Testis (tissue), 5 donors: ENCODE measurements at places on chromosomes 2 and 18. TPM values are rescaled to one million over a fixed set of nuclear protein-coding genes. Genes with fewer than 3 reads are reported as not detected.

- no peaks in the 10 kb centered on the region for H3K36me3 ChIP-seq
- no peak overlapping the region for H3K4me3 ChIP-seq
- peaks cover 12% of the 10 kb centered on the region for H3K4me1 ChIP-seq
- DNase-seq = no peak
- H3K27me3 ChIP-seq = no peaks in the 10 kb centered on the region
Measured at GRCh38 chr2:26691881-26692278, 642 bp upstream of the KCNK3 start.

GRCh38 chr2:1736997-1737480, 7.3 kb downstream of the PXDN start:
- no peaks in the 10 kb centered on the region for H3K36me3 ChIP-seq
- no peaks in the 10 kb centered on the region for H3K4me1 ChIP-seq
- H3K27me3 ChIP-seq = no peaks in the 10 kb centered on the region
- peak; percentile 4 for DNase-seq
- no peak overlapping the region for H3K4me3 ChIP-seq

- H3K27me3 ChIP-seq = no peaks in the 10 kb centered on the region
- no peaks in the 10 kb centered on the region for H3K4me1 ChIP-seq
- no peak overlapping the region for H3K27ac ChIP-seq
- H3K4me3 ChIP-seq = no peak overlapping the region
- DNase-seq = no peak
- no peaks in the 10 kb centered on the region for H3K36me3 ChIP-seq
Measured at GRCh38 chr2:144003460-144004075, 516.4 kb downstream of the ZEB2 start.

DNA sequence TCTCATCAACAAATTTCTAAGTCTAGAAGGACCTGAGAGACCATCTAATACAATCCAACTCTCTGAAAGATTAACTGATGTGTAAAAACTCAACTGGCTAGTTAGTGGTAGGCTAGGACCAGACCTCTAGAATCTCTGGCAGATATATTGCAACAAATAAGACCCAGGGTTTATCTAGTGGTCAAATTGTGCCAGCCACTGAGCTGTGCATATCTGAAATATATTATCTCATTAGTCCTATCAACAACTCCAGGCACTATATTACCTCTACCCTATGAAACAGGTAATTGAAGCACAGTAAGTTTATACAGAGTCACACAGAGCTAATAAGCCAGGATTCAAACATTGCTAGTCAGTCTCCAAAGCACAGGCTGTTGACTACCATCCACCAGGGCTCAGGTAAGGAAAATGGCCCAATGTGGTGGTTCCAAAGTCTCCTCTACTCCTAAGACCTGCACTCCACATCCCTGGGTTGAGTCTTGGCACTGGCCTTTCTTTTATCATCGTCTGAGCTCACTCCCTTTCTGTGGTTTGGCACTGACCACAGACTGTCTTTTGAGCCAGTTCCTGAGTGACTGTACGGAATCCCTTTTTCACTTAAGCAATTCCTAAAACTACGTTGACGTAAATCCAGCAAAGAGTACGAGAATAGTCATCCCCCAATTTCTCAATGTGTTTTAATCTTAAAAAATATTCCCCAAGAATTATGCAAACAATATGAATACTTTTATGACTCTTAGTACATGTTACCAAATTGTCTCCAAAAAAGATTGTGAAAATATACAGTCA, 11.9 kb upstream of the PID1 start:
- H3K4me3 ChIP-seq = no peak overlapping the region
- H3K27ac ChIP-seq = no peak overlapping the region
- DNase-seq = peak; percentile 51
- H3K4me1 ChIP-seq = peaks cover 4% of the 10 kb centered on the region

Gene EFHD1
- total RNA-seq = 22.9 TPM
